Body of pancreas (tissue), 4 donors: ENCODE measurements at places on chromosomes 3 and 15. TPM values are rescaled to one million over a fixed set of nuclear protein-coding genes. Genes with fewer than 3 reads are reported as not detected.

The DNAH1 gene
- total RNA-seq, result 6.0 TPM

DNA sequence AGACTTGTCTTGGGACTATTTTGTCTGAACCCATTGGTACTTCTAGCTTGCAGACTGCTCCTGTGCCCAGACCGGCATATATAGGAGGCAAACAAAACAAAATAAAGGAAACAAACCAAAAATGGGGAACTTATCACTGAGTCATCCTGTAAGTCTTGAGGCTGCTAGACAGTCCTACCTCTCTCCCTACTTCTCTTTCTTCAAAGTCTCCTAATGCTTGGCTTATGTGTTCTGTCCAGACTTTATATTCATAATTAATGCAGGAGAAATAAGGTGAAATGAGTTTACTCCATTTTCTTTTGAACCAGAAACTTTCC lies 266.2 kb downstream of the ZNF385D start:
- no peak for DNase-seq
- no peak overlapping the region for H3K27ac ChIP-seq
- H3K27me3 ChIP-seq, result no peaks in the 10 kb centered on the region
- no peaks in the 10 kb centered on the region for H3K36me3 ChIP-seq
- no peak overlapping the region for H3K4me3 ChIP-seq

DNA sequence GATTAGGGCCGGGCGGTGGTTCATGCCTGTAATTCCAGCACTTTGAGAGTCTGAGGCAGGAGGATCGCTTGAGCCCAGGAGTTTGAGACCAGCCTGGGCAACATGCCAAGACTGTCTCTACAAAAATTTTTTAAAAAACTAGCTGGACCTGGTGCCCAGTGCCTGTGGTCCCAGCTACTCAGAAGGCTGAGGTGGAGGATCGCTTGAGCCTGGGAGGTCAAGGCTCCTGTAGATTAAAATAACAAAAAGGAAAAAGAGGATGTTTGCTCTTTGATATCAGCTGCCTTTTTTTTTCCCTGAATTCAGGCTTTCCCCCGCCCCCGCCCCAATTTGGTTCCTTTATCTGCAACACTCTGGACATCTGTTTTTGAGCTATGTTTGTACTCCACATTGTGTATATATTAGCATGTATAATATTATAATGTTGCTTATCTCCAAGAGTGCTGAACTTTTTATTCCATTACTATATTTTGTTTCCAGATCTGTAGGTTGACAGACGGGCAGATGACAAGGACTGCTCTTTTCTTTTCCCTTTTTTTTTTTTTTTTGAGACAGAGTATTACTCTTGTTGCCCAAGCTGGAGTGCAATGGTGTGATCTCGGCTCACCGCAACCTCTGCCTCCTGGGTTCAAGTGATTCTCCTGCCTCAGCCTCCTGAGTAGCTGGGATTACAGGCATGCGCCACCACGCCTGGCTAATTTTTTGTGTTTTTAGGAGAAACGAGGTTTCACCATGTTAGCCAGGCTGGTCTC lies 4.6 kb downstream of the SNAP23 start:
- H3K4me1 ChIP-seq, result peaks cover 25% of the 10 kb centered on the region
- H3K27me3 ChIP-seq, result no peaks in the 10 kb centered on the region
- DNase-seq, result peak; percentile 13

DNA sequence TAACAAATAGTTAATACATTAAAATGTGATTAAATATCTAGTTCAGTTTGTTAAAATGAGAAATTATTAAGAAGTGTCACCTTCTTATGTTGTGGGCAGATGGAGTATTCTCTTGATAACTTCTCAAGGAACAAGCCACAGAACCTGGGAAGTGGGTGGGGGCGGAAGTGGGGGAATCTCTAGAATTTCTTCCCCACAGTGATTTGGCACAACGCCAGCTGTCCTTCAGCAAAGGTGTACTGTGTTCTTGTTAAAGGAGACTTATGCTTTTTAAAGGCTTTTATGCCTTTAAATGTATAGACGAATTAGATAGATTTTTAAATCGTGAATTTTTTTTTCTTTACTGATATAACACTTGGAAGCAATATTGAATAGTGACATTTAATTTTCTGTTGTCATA lies 42.4 kb downstream of the SEC22A start:
- H3K4me1 ChIP-seq, result no peaks in the 10 kb centered on the region
- H3K27me3 ChIP-seq, result no peaks in the 10 kb centered on the region
- H3K27ac ChIP-seq, result no peak overlapping the region
- no peaks in the 10 kb centered on the region for H3K36me3 ChIP-seq
- peak; percentile 4 for DNase-seq
